Stimulated activated CD8-positive, alpha-beta memory T cell treated with anti-CD3 and anti-CD28 coated beads, Interleukin-7, amount 100 ng/mL, for 4 hours (primary cell): ENCODE measurements at places on chromosomes 12 and 14.

GRCh38 chr14:72433511-72433910, 460.4 kb downstream of the DPF3 start:
- no peak for DNase-seq

- no peak for DNase-seq
Observed at GRCh38 chr14:65153101-65153500, 50.8 kb upstream of the MAX start.

DNA sequence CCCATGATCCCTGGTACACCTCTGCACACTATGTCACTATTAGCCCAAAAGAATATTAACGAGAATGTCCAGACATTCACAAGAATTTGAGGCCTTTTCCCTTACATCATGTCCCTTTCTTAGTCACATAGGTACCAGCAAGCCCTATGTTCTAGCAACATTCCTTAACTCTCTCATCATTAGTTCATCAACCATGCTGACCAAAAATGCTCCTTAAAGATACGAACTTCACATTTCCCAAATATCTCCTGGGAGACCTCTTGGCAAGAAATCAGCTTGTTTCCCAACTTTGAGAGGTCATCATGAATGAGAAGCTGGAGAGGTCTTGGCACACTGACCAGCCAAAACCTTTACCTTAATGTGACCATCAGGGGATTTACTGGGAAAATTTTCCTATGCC, 4.6 kb downstream of the SALL2 start:
- no peak for DNase-seq

DNA sequence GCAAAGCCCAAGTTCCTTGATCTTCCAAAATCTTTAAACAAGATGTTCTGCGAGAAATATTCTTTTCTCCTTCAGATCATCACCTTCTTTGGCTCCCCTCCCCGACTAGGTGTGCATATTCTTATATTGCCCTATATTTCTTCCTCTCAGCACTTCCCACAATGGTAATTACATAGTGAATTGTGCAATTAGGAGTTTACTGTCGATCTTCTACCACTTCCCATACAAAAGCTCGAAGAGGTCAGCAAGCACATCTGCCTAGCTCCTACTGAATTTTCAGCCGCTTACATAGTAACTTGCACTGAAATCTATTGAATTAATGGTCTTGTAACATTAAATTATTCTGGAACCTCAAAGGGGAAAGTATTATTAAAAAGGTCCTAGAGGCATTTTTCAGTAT, 16.7 kb downstream of the OSBPL8 start:
- no peak for DNase-seq

DNA sequence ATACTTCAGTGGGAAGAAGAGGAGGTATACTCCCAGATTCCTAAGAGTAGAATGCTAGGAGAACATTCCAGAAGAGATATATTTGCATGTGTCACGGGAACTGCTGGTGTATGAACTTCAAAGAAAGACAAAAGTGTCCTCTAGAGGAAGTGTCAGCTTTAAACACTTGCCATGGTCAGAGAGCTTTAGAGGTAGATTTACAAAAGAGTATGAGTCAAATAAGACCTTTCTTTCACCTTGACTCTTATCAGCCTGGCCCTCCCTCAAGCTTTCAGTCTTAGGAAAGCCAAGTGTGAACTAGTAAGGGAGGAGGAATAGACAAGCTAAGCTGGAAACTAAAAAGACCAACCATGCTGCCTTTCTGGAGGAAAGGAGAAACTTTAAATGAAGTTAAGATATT, 34.7 kb downstream of the COX8C start:
- no peak for DNase-seq
